ENCODE measurements at places on chromosomes 13 and 19.

- DNase-seq = no peak
These were observed 1.5 kb upstream of the CGB7 start for GRCh38 chr19:49059053-49059452.

DNA sequence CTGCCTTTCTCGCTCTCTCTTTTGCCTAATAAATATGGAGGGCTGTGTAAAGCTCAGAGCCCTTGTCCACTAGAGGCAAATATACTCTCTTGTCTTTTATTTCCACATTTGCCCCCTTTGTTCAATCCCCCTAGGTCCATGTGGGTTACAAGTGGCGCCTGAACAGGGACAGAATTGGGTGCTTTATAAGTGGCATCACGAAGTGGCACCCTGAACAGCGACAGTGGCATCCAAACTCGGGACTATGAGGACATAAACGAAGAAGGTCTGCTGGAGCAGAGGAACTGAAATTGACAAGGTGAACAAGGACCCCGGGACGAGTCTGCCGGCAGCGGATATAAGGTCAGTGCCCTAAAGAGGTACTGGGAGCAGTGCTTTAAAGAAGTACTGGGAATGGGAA is 4.3 kb upstream of the ZNF610 start:
- no peak for DNase-seq

DNA sequence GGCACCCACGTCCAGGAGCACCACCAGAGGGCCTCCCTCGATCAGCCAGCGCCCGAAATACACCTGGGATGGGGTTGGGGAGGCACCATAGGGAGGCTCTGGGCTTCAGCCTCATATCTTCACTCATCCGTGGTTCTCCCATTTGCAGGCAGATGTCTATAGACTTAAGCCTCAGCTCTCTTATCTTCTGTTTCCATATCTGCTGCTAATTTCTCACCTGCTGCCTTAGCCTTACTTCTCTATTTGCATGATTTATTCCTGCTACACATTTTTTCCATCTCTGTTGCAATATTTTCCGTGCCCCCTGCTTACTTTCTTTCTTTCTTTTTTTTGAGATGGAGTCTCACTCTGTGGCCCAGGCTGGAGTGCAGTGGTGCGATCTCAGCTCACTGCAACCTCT is 5.8 kb downstream of the GYS1 start:
- no peak for DNase-seq

DNA sequence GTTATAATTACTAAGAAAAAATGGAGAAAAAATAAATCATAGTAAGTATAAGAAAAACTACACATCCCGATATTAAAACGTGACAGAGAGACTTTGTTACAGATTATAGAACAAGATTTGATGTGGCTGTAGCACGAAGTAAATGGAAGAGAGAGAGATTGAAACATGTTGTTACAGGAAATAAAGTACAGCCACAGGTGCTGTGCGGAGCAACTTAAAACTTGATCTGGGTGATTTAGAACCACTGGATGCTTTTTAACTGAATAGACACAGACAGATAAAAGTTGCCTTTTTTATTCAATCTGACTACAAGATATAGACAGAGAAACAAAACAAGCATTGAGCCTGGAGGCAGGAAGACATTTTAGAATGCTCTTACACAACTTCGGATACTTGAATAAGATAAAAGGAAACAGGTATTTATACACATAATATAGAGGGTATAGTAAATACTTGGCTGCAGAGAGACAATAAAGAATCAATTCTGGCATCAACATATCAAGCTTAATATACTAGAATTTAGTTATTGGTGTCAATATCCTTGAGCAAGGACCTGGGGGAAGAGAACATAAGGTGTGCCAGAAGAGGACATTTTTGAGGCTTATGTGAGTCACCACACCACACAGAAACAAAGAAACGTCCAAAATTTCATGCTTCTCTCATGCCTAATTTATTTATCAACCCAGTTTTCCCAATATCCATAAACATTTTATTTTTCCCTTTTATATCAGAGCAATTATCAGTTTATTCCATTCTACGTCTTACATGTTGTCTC is 548.5 kb downstream of the SLITRK1 start:
- no peak for DNase-seq

- no peak for DNase-seq
These were observed 292.1 kb downstream of the TDRD3 start for GRCh38 chr13:60689076-60689475.

DNA sequence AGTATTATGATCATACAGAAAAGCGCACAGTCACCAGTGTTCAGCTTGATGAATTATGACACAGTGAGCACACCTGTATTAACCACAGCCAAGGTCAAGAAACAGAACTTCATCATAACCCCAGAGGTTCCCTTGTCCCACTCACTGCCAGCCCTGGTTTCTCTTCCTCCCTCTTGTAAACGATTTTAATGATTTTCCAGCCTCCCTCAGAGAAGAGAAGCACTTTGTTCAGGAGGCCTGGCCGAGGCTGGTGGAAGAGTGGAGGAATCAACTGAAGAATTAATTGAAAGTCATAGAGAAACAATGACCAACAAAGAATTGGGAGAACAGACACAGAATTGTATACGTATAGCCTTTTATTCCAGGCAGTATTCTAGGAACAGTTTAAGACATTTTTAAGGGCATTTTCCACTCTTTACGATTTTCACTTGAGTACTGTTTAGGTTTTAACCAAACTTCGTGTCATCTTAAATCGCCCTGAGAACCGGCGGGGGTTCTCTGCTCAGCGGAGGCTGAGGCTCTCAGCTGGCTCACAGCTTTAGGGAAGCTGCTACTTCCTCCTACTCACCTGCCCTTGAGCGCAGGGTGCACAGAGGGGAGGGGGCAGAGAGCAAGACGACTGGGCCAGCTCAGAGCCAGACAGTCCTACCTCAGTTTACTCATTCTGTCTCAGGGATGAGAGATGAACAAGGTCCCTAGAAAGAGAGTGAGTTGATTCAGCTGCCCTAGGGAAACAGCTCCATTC is 108.6 kb downstream of the AKAP11 start:
- no peak for DNase-seq

DNA sequence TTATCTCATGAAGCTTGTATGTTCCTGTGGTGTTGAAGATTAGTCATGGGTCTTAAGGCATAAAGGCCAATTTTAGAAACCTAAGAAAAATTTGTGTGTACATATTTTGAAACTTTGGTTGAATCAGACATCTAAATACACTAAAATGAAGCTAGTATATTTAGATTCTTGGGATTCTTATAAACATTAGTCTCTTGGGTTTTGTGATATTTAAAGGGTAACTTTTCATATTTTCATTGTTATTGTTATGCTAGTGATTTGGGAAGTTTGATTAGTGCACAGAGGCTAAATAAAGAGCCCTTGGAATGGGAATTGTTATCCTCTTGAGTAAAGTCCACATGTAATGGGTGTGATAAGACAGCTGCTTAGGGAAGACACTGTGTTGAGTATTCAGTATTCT is 24.5 kb downstream of the UBA2 start:
- DNase-seq = no peak

GRCh38 chr19:4256563-4256962 is 9.7 kb downstream of the YJU2 start:
- no peak for DNase-seq

DNA sequence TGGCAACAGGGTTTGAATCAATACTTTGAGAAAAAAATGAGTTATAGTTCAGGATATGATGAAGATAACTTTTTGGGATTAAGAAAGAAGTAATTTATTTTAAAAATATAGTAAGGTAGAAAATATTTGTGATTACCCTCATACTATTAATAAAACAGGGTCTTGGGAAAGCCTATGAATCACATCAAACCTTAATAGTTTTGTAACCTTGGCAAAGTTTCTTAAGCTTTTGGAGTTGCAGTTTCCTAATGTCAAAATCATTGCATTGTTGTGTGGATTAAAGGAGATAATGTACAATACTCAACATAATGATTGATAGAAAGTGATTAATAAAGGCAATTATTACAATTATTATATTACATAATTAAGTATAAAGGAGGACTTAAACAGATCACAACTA is 149.0 kb downstream of the LMO7 start:
- no peak for DNase-seq

DNA sequence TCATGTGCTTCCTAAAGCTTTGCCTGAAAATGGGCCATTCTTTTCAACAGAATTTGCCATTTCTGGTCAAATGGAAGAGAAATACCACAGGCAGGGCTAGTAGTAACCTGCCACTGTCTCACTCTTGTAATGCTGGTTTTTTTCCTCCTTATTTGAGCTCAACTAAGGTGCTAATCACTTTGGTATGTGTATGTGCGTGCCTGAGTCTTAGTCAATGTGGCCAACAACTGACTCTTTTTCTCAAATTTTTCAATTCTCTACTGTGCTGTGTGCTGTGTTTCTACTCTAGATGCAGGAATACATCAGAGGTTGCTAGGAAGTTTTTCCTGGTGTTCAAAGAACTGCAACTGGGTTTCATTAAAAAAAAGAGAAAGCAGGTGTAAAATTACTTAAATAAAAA is 870.2 kb downstream of the EFNB2 start:
- DNase-seq = peak; percentile 10

- DNase-seq = no peak
These were observed 5.7 kb upstream of the KCNC3 start for GRCh38 chr19:50334741-50335421.

DNA sequence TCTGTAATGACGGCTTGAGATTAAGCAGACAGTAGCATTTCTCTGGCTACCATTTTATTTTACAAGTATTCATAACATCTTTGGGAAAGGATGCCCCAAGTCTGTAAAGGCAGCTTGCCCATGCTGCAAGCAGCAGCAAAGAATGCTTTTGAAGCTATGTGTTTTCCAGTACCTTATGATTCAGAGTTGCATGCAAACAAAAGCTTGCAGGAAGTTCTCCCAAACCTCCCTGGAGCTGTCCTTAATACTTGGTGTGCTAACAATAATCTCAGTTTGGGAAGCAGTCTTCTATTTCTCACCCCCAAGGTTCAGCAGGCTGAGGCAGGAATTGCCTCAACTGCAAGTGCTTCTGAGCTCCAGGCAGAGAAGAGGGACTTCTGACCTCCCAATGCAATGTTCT is 60.8 kb downstream of the CCNA1 start:
- no peak for DNase-seq

DNA sequence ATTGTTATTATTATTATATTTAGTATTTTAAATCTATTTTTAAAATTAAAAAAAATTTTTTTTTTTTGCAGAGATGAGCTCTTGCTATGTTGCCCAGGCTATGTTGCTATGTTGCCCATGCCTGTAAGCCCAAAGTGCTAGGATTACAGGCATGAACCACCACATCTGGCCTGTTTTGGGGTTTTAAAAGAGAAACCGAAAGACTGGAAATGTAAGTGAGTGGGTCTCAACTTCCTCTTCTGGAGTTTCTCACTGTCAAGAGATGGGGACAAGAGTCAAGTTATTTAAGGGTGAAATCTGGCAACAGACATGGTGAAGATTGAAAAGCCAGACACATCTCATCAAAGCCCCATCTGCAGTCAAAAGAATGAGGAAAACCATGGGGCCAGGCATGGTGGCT is 4.2 kb upstream of the OR7G3 start:
- no peak for DNase-seq

- no peak for DNase-seq
These were observed 6.0 kb upstream of the TMPRSS9 start for GRCh38 chr19:2353887-2354592.

DNA sequence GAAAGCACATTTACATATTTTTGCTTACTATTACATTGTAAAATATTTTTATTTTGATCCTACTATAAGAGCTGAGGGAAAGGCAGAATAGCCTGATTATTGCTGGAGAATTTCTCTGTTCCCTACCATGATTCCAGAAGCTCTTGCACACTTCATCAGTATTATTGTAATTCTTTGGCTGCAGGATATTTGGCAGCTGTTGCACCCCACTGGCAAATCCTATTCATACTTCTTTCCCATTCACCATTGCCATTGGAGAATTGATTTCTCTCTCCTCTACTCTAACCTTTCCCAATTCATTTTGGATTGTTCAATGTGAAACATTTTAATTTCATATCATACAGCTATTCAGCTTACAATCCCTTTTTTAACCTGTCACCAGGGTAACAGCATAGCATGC is 238.0 kb downstream of the GGACT start:
- no peak for DNase-seq

GRCh38 chr19:11096210-11096841 is 7.1 kb downstream of the LDLR start:
- no peak for DNase-seq

DNA sequence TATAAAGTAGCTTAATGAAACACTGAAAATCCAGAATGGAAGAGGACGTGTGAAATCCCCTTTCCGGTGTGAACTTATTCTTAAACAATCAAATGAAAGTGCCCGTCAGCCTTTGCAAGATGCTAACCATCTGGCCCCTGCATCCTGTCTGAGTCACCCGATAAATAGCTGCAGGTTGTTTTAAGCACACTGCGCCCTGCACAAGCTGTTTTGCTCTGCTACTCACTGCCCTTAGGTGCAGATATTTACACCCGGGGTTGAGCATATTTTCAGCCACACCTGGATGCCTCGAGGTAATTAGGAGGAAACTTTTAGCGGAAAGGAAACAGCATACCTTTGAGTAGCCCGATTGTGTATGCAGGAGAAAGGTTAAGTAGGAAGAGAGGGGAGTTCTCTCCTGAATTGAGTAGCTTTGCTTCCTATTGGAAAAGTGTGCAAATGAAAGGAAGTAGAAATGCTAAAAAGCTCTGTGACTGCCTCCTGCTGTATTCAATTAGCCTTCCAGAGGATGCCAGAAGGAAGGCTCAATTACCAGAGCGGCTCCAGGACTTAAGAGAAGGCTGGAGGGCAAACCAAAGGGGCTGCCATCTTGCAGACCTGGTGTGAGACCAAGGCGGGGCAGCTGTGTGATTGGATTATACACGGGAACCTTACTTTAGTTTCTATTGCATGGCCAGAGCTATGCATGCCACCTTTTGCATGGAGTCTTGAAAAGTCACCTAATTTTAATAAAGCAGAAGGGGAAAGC is 42.5 kb downstream of the IRS2 start:
- DNase-seq = peak; percentile 81

- DNase-seq = no peak
These were observed 74.3 kb upstream of the ATP12A start for GRCh38 chr13:24605923-24606372.

Data from epithelial cell of prostate (primary cell).